ENCODE measurements at places on chromosomes 4 and X.

DNA sequence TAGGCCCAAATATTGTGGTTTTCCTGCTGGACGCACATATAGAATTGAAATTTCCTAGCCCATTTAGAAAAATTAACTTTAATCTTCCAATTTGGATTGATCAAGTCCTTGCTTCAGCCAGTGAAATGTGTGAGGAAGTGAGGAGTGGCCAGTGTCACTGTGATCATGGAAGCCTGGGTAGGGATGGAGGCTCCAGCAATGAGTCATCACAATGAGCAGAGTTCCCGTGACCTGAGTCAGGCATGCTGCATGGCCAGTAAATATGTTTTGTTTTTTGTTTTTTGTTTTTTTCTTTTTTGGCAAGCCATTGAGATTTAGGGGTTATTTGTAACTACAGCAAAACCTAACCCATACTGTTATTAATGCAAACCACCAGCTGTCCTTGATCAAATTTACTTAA, 52.1 kb downstream of the IDS start:
- no peak for DNase-seq

DNA sequence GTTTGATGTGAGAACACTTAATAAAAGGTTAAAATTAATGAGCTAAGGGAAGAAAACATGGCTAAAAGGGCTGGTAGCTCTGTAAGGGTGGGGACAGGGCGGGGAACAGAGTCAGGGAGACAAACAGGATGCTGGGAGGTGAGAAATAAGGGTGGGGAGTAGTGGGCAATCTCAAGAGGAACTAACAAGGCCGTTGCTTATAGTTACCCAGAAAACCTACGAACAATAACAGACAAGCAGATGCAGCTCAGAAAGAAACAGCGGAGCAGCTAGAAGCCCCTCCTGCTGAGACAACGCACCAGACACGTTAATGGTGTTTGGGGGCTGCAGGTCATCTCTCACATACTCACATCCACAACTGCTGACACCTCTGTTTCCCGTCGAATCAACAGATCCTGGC, 9.7 kb upstream of the KLF3 start:
- no peak for DNase-seq

DNA sequence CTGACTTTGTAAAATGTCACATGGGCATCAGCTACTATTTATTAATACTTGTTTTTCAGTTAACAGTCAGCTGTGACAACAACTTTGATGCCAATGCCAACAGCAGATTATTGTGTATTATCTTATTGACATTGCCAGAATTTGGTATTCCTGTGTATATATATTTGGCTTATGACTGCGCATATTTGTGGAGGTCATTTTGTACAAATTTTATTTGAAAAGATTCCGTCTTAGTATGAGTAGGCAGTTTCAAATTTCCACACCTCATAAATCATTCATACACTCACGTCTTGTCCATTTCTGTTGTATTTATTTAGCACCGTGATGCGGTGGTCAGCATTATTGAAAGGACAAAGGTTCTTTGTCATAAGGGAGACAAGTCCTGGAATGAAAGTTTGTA, 558.2 kb upstream of the NDST4 start:
- no peak for DNase-seq

DNA sequence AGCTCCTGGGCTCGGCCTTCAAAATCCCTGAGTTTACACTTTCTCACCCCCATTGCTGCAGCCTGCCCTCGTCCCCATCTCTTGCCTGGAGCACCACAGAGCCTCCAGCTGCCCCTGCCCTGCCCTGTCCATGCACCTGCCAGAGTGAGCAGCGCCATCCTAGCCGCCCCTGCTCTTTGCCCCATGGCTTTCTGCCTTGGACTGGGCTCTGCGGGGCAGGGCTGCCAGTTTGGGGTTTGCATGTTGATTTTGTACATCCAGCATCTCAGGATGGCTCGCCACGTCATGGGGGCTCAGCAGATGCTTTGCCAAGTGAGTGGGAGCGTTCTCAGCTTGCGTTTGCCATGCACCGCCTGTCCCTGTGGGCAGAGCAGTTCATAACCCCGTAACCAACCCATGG, 67.1 kb upstream of the HGFAC start:
- DNase-seq, result no peak

- no peak for DNase-seq
These were observed 2.9 kb upstream of the PGRMC2 start for GRCh38 chr4:128290526-128290925.

DNA sequence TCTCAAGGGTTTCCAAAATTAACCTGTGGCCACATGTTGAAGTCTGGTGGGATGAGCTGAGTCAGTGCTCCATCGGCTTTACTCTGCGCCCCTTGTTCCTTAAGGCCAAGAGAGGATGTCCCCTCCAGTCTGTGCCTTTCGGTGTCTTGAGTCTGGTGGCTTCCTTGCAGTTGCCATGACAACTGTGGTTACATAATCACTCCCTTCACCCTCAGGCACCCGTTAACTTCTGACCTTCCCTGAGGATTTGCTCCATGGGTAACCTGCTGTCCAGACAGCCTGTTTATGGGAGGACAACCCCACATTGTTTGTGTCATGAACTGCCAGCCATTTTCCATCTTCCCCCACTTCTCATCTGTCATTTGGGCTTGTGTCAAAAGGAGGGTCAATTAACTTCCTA, 401.1 kb upstream of the LCORL start:
- DNase-seq, result no peak

DNA sequence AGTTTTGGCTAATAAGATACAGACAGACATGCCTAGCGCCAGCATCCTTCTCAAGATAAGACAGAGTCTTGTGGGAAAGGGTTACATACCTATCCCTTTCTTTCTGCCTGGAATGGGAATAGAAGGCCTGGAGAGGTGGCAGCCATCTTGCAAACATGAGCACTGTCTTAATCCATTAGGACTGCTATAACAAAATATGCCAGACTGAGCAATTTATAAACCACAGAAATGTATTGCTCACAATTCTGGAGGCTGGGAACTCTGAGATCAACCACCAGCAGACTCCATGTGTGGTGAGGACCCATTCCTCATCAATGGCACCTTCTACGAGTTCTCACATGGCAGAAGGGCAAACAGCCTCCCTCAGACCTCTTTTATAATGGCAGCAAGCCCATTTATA, 26.5 kb upstream of the NEIL3 start:
- no peak for DNase-seq

DNA sequence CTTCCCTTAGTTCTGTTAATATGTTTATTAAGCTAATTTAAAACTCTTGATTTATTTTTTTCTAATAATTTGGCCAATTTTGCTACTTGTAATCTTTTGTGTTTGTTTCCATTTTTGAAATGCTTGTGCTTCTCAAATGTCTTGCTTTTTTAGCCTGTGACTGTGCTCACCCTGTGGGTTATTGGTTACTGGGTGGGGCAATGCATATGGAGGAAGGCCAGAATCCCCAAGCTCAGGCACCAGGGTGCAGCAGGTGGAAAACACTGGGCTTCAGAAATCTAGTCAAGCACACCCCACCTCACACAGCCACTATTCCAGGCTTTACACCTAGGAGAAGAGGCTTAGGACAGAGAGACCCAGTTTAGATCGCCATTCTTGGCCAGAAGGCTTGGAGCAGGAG, 33.1 kb downstream of the ETNPPL start:
- DNase-seq, result no peak

- DNase-seq, result no peak
These were observed 39.1 kb downstream of the LAMP2 start for GRCh38 chrX:120429776-120430540.

DNA sequence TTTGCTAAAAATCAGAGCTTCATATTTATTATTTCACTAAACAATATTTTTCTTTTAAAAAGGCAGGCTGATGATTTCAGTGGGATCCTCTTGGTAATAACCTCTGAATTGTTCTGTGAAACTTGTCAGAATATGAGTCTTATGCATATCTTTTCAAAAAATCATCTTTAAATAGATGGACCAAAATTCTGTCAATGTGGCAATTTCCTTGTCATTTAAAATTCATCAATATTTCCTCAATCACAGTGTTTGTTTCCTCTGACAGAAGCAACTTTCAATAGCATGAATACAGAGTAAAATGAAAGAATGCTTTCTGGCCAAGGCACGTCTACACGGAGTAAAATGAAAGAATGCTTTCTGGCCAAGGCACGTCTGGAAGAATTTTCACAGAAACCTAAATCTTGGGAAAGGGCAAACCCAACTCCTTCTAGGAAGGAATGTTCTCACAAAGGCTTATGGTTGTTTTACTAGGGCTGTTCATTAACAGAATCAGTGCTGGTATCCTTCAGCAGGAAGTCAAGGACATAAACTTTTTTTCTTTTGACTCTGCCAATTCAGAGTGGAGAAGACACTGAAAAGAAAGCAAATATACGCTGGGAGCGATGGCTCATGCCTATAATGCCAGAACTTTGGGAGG, 99.0 kb upstream of the GPR34 start:
- no peak for DNase-seq

GRCh38 chr4:164876700-164877324, at the start of gene APELA:
APELA (plus strand) TSS chr4:164877178; CDS start chr4:164877332, 154 bp downstream.
- DNase-seq, result no peak

DNA sequence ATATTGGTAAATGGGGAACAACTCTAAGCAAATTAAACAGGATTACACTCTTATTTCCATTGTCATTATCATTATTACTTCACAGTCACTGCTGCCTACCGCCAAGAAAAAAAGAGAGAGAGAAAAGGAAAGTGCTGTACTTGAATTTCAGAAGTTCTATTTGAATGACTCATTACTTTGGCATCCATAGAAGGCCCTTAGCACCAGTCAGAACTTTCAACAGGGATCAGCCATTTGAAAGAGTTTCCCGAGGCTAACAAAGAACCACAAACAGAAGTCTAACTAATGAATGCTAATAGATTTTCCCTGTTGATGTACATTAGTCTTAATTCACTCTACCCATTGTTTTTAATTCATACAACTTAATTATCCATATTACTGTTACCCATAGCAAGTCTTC, 116.3 kb downstream of the SHROOM4 start:
- DNase-seq, result no peak

DNA sequence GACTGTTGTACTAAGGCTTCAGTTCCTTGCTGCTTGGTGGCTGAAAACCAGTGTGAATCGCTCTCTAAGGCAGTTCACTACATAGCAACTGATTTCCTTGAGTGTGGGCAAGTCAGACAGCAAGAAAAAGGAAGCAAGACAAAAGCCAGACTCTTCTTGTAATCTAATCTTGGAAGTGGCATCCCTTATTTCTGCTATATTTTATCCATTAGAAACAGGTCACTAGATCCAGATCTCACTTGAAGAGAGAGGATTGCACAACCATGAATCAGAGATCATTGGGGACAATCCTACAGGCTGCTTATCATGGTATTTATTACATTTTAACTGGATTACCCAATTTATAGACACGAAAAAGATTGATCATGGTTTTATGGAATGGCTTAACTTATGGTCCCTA, 684.5 kb downstream of the GRID2 start:
- no peak for DNase-seq
